ENCODE measurements at places on chromosomes 1 and 21.

- no peak for DNase-seq
These were observed 11.2 kb upstream of the MATN1 start for GRCh38 chr1:30734580-30734979.

DNA sequence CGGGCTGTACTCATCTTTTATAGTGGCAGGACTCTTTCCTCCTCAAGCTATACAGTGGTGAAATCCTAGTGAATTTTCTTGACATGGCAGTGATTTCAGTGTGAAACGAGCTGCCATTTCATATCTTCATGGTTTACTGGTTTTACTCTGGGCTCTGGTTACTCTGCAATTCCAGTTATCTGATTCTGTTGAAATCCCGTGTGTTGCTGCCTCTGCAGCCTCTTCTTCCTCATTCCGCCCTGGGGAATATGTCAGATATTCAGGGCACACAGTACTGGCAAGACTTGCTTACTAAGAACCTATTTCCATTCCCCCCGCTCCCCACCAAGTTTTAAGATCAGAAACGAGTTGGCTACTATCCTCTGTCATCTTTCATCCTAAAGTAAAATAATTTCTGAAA is 7.9 kb upstream of the OR2B11 start:
- no peak for DNase-seq

- no peak for DNase-seq
These were observed 34.8 kb downstream of the KIAA1614 start for GRCh38 chr1:180947499-180947885.

- DNase-seq, result no peak
These were observed 24.4 kb upstream of the DEPDC1 start for GRCh38 chr1:68521286-68521685.

- no peak for DNase-seq
These were observed 25.5 kb downstream of the MAN1C1 start for GRCh38 chr1:25641931-25642573.

DNA sequence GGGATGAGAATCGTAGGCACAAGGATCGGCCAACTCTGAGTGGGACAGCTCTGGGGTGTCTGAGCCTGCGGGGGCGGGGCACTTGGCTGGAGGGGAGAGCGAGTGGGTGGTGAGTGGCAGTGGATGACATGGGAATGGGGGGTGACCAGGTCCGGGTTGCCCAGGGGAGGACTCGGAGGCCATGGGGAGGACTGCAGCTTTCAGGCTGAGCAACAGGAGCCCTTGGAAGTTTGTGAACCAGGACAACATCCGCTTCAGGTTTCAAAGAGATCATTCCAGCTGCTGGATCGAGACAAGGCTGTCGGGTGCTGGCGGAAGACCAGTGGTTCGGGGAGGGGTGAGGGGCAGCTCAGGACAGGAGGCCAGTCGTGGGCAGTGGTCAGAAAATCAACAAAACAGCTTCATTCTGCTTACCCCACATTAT is 124.4 kb upstream of the IRF2BP2 start:
- no peak for DNase-seq
